ENCODE measurements at places on chromosomes 12 and 14.

GRCh38 chr12:52231305-52232202, 1.5 kb upstream of the KRT7 start:
- no peak for DNase-seq

DNA sequence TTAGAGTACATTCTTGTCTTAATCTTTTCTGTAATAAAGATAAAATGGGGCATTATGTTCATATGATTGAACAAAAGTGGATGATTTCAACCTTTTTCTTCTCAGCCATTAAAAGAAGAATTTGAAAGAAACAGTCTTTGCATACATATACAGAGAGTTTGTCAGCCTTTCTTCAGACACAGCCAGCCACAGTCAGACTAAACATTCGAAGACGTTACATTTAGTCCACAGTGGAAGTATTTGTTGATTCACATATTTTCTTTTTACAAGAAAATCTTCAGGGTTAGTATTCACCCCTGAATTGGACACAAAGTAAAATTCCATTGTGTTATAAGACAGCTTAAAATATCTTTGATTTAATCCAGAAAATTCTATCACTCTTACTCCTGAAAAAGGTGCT, 36.2 kb downstream of the ETV6 start:
- no peak for DNase-seq

DNA sequence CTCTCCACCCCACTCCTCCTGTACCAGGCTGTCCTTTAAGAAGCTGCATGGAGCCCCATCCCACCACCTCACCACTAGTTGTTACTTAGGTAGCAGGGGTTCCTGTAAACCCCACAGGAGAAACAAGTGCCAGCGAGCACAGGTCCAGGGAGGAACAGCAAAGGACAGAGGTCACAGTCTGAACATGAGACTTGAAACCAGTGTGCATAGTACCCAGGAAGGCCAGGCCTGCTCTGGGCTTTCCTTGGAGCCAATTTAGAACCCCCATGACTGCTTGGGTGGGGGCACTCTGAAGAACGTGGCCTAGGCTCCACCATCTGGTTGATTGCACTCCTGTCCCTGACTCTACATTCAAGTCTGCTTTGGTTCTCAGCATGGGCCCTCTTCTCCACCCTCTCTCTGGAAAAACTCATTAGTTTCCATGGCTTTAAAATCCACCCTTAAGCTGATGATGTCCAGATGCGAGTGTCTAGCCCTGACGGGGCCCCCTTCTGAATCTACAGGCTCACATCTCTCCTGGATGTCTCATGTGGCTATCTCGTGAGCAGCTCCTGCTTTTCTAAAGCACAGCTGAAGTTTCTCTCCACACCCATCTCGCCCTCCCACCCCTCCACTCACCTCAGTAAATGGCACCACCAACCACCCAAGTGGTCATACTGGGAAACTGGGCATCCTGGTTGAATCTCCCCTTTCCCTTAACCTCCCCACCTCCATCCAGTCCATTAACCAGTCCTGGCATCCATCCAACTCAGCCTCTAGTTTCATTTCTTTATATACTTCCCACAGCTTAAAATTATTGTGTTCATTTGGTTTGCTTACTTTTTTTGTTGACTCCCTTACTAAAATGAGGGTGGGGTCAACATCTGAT, 8.4 kb downstream of the KRT3 start:
- DNase-seq = peak; percentile 36

GRCh38 chr12:106096376-106096775, 42.4 kb downstream of the NUAK1 start:
- DNase-seq = no peak

- DNase-seq = no peak
These were observed 269.4 kb upstream of the ALG10 start for GRCh38 chr12:33752854-33753253.

GRCh38 chr14:105064721-105065143, 498 bp downstream of the GPR132 start:
- DNase-seq = peak; percentile 81

DNA sequence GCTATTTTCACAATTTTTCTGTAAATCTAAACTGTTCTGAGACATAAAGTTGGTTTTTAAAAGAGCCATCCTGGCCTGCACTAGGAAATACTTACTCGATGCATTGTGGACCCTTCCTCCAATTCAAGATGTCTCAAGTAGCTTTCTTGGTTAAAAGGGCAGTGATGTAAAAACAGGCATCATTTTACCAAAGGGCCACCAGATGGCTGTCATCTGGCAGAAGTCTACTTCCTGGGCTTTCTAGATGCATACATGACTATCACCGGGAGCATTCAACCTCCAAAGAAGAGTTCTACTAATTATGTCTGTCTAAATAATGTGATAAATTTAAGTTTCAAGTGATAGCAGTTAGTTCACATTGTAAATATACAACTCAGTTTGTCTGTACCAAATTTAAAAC, 96.8 kb upstream of the FRMD6 start:
- peak; percentile 4 for DNase-seq

- no peak for DNase-seq
These were observed 1.5 kb upstream of the ERBB3 start for GRCh38 chr12:56078427-56078826.

DNA sequence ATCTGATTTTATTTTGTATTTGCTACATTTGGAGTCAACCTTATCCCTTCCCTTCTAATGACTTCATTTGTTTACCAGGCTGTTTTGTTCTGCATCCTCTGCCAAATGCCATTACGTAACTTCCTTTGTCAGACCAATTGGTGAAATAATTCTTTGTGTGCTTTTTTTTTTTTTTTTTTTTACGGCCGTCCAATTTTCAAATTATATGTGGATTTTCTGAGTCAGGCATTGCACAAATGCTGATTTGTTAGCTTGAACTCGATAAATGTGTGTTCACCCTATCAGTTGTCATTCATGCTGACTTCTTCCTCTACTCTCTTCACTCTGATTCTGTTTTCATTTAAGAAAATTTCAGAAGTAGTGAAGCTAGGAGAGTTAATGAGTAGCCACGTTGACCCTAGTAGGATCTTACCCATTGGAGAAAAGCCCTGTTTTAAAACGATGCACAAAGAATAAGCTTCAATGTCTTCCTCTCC, 386.2 kb downstream of the DIO2 start:
- DNase-seq = no peak

- no peak for DNase-seq
These were observed 125.0 kb downstream of the PRIMA1 start for GRCh38 chr14:93663317-93663716.

DNA sequence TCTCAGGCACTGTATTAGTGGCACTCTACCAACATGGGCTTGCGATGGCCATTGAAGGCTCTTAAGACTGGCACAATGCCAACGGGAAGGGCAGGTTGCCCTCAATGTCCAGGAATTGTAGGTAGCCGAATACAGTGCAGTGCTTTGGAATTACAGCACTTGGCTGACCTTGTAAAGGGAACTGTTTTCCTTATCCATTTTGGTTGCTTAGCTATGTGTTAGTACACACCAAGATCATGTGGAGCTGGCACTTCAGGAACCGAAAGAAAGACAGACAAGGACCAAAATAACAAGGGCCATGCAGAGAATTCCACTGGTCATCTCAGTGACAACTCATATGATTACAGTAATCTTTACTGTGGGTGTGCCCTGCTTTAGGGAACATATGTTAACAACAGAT, 72.7 kb downstream of the DYRK2 start:
- DNase-seq = peak; percentile 51

DNA sequence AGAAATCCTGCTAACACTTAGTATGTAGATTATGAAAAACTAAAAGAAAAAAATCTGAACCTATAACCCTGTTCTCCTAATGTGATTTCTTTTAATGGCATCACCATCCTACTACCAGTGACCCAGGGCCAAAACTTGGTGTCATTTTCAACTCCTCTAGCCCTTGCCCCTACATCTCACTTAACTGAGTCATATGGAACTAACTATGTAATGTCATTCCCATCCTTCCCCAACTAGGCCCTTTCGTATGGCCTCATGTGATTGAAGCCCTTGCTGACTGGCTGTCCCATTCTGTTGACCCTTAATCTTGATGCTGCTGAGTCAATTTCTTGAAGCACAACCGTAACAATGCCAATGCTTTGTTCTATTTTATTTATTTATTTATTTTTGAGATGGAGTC, 7.6 kb downstream of the DMAC2L start:
- no peak for DNase-seq

GRCh38 chr12:27057543-27057942, 24.8 kb downstream of the C12orf71 start:
- no peak for DNase-seq

DNA sequence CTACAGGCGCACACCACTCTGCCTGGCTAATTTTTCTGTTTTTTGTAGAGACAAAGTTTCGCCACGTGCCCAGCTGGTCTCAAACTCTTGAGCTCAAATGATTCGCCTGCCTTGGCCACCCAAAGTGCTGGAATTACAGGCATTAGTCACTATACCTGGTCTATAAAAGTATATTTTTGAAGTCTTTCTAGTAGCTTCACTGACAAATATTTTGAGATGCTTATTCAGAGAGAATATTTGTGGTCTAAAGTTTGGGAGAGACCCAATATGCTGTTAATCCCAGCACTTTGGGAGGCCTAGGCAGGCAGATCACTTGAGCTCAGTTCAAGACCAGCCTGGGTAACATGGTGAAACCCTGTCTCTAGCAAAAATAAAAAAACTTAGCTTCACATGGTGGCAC, 22.0 kb upstream of the PPP1R12A start:
- no peak for DNase-seq

DNA sequence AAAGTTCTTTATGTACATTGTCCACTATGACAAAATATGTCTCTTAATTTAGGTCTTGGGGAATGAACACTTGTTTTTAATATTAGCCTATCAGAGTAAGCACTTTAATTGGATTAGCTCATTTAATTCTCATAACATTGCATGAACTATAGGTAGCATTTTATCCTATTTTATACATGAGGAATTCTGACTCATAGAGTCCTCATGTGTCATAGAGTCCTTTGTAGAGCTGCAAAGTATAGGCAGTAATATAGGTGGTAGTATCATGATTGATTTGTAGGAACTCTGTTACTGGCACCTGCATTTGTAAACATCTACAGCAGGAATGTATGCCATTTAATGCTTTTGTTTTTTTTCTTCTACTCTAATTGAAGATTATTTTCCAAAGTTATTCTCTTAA, 96.0 kb downstream of the GPHN start:
- no peak for DNase-seq

- no peak for DNase-seq
These were observed 65.6 kb upstream of the TMEM263 start for GRCh38 chr12:106889950-106890626.

GRCh38 chr14:60655119-60655897, 6.0 kb upstream of the SIX1 start:
- DNase-seq = no peak

- peak; percentile 33 for DNase-seq
These were observed 15.0 kb upstream of the ORAI1 start for GRCh38 chr12:121611306-121611705.

- DNase-seq = no peak
These were observed 11.1 kb downstream of the VPS37B start for GRCh38 chr12:122884860-122885259.

GRCh38 chr12:111984820-111985219, 28.1 kb downstream of the TMEM116 start:
- DNase-seq = no peak

- no peak for DNase-seq
These were observed 133.0 kb upstream of the PRMT8 start for GRCh38 chr12:3357950-3358525.
